ENCODE measurements at places on chromosomes 1 and 21. TPM values are rescaled to one million over a fixed set of nuclear protein-coding genes. Genes with fewer than 3 reads are reported as not detected.

Gene SERPINC1
- total RNA-seq: not detected

Gene ADAM15
- 49.2 TPM for total RNA-seq

DNA sequence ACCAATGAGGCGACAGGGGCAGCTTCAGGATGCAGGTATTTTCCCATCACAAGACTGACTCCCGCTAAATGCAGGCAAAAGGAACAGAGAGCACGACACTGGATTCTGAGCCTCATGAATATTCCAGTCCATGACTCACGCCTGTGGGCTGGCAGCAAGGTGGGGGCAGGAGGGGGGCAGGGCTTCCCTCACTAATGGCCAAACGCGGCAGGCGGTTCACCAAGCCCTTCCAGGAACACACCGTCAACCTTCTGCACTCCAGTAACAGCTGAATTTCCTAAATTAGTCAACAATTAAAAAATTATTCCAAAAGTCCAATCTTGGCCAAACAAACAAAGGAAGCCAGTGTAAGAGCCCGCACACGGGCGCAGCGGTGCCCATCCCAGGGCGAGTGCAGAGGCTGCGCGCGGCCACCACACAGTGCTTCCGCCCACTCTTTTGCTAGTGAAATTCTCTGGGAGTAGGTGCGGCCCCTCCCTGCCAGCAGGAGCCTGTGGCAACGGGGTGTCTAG, 12.5 kb upstream of the GPR153 start:
- DNase-seq: peak; percentile 63

Gene CD34
- total RNA-seq: 0.43 TPM

- DNase-seq: no peak
These were observed 20.8 kb upstream of the PDZK1IP1 start for GRCh38 chr1:47210666-47211065.

Gene CHRM3
- total RNA-seq: under 0.01 TPM

DNA sequence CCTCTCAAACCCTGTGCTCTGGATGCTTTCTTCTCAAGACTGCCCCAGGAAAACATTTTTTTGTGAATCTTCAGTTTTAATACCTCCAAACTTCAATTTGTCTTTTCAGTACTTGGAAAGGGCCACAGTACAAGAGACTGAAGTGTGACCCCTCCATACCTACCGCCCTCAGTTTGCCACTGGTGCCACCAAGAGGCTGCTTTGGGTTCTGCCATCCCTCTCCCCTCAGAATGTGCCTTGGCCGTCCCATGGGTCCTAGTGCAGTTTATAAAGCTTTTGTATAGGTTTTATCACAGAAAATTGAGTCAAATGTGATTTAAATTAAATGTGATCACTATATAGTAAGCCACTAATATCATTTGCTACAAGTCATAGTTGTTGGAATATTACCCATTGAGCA, 60.8 kb upstream of the PGD start:
- DNase-seq: peak; percentile 47

Gene TMPRSS3
- total RNA-seq: not detected

DNA sequence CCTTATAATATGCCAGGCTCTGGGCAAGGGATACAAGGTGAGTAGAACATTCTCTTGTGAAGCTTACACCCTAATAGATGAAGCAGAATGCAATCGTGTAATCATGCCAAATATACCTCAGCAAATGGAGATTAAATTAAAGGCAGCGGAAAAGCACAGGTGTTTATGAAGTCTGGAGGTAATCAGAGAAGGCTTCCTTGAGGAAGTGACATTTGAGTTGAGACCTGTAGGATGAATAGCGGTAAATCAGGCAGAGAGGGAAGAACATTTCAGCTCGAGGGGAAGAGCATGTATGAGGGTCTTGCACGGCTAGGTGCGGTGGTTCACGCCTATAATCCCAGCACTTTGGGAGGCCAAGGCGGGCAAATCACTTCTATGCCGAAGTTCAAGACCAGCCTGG, 13.5 kb downstream of the E2F2 start:
- DNase-seq: no peak
